ENCODE measurements at places on chromosomes 2 and 18. TPM values are rescaled to one million over a fixed set of nuclear protein-coding genes. Genes with fewer than 3 reads are reported as not detected.

HOXD1 gene
- total RNA-seq, result not detected

CYTIP gene
- total RNA-seq, result 0.26 TPM

CKAP2L gene
- 20.7 TPM for total RNA-seq

SP100 gene
- total RNA-seq, result 42.5 TPM

NT5C1B gene
- not detected for total RNA-seq

SKOR2 gene
- not detected for total RNA-seq

PROM2 gene
- 77.8 TPM for total RNA-seq

ANKRD29 gene
- 31.0 TPM for total RNA-seq

RNMT gene
- 18.9 TPM for total RNA-seq

NOSTRIN gene
- total RNA-seq, result 0.69 TPM

C1QL2 gene
- not detected for total RNA-seq

MZT2B gene
- 502 TPM for total RNA-seq

DNA sequence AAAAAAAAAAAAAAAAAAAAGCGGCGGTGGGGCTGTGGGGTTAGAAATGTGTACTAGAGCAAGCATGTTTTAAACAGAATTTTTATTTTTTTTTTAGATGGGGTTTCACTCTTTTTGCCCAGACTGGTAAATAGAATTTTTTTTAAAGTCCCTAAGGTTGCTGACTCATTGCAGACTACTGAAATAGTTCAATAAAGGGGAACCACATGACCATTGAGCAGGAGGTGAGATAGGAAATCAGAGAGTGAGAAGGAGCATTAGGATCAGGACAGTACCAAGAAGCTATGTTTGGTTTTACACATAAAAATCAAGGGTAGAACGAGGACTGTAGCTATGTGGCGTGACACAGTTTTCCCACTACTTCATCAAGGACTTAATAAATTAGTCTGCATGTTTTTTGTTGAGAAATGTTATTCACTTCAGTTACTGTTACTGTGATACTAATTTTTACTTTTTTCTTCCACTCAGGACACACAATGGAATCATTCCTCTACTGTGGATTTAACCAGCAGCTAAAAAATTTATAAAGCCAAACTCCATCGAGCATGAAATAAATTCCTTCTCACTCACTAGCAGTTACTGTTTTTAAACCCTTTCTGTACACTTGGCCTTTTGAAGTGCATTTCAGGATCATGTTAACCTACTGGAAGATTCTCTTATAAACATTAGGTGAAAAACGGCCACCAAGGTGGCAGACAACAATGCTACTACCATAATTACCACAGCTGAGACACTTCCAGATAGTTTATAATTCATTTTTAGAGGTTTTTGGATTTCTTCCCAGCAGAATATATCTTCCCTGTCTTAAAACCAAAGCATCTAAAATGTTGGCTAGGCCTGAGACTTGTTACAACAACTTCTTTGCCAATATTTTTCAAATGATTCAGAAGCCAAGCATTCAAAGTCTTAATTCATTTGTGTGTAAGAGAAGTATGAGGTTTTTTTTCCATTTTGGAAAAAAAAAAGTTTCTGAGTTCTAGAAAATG lies 33.2 kb downstream of the LAMA1 start:
- no peak for DNase-seq

DNA sequence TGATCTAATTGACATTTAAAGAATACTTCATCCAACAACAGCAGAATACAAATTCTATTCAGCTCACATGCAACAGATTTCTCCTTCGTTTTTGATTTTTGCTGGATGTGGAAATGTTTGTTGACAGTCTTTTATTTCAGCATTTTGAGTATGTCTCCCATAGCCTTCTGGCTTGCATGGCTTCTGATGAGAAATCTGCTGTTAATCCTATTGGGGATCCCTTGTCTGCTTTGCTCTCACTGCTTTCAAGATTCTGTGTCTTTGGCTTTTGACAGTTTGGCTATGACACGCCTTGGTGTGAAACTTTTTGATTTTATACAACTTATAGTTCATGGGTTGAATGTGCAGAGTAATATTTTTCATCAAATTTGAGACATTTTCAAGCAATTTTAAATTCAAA lies 44.7 kb downstream of the TRABD2A start:
- no peak for DNase-seq

DNA sequence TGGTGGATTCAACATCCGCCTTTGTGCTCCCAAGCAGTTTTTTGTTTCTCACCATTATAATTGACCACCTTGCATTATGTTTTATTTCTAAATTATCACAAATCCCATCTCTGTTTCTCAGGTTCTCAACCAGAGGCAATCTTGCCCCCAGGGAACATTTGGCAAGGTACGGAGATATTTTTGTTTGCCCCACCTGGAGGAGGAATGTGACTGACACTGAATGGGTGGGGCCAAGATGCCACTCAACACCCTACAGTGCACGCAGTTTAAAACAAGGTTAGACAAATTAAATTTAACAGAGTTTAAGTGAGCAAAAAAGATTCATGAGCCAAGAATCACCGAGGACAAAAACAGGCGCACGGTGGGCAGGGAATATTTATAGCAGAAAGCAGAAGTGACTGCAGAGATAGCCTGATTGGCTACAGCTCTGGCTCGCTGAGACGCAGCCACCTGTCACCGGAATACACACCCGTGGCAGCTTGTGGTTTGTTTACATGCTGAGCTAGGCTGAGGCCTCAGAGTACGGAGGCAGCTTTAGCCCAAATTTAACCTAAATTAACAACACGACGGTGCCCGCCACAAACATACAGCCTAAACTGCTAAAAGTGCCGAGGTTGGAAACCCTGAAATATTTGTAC lies 150.0 kb upstream of the ALKAL2 start:
- DNase-seq, result peak; percentile 72

- DNase-seq, result no peak
Measured at GRCh38 chr2:68995916-68996315, 17.1 kb upstream of the ANTXR1 start.

DNA sequence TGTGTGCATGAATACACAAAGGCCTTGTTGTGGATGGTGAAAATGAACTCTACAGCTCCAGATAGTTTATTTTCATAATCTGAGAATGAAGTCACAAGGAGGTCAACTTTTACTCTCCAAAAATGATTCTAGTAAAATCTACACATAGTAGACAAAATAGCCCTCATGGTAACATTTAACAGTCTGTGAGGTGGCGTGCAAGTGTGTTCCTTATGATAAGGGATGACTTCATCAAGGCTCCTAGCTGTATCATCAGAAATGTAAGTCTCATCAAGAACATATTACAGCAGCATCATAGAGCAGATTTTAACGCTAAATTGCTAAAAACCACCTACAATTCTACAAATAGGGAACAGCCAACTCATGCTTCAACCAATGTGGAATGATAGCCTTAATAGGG lies 72.3 kb upstream of the RIOK3 start:
- DNase-seq, result no peak

- no peak for DNase-seq
Measured at GRCh38 chr2:28955467-28955866, 25.6 kb upstream of the TOGARAM2 start.

DNA sequence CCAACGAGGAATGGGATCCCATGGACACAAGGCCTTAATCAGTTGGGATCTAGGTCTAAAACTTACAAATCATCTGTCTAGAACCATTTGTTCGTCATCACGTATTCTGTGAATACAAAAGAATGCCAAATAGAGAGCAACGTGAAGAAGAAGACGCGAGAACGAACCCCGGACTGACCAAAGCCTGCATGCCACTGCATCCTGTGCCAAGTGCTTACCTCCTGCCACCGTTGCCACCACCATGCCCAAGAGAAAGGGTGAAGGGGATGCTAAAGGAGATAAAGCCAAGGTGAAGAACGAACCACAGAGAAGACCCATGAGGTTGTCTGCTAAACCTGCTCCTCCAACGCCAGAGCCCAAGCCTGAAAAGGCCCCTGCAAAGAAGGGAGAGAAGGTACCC lies 30.2 kb downstream of the ITSN2 start:
- DNase-seq, result no peak

- no peak for DNase-seq
Measured at GRCh38 chr2:122341007-122341406, 585.6 kb downstream of the TSN start.

- DNase-seq, result no peak
Measured at GRCh38 chr2:71417300-71418202, 35.8 kb upstream of the DYSF start.

GRCh38 chr2:211084352-211084751 lies 528.0 kb downstream of the CPS1 start:
- no peak for DNase-seq

DNA sequence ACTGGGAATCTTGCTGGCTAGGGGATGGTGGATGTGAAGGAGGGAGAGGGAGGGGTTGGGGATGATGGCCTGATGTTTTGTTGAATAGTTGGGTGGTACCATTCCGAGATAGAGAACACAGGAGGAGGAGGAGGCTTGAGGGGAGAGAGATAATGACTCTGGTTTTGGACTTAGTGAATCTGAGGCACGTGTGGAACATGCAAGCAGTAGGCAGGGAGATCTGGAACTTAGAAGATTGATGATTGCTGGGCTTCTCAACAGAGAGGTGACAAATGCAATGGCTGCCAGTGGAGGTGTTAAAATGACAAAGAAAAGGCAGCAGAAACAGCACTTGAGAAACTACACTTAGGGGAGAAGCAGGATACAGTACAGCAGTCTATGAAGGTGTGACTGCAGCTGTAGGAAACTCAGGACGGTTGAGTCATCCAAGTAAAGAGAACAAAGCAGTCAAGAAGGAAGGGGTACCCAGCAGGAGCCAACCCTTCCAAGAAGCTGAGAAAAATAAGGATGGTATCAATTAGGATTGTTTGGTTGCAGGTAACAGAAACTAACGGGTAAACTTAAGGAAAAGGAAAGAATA lies 221.4 kb upstream of the FBXO11 start:
- DNase-seq, result peak; percentile 20

DNA sequence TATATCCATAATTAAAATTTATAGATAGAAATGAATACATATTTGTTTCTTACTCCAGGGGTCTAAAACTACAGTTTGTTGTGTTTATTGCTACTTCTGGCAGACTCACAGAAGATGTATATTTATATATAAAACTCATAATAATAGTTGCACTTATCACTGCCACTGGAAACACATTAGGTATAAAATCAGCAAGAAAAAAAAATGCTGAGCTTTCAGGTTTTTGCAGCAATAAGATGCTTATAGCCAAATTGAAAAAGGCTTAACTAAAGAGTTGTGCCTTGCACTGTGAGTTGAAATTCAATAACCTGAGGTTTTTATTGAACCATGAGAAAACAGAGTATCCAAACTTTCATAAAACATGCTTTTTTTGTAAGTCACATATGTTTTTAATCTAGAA lies 623.9 kb upstream of the CRIM1 start:
- DNase-seq, result no peak

GRCh38 chr2:233353101-233353768 lies 1.1 kb upstream of the DGKD start:
- no peak for DNase-seq

DNA sequence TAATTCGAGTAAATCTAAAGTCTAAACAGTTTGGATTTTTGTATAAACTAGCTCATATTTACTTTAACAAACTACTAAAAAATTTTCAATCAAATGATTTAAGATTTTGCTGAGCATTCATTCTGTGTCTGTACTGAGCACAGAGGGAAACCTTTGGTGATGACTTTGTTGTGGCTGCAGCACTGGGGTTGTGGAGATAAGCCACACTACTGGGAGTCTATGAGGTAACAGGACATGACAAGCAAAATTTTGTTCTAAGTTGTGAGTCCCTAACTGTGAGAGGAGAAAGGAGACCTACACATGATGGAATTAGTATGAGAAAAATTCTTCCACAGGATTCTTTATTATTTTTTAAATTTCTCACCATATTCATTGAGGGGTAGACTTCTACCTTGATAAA lies 933.7 kb upstream of the LRATD1 start:
- DNase-seq, result no peak

DNA sequence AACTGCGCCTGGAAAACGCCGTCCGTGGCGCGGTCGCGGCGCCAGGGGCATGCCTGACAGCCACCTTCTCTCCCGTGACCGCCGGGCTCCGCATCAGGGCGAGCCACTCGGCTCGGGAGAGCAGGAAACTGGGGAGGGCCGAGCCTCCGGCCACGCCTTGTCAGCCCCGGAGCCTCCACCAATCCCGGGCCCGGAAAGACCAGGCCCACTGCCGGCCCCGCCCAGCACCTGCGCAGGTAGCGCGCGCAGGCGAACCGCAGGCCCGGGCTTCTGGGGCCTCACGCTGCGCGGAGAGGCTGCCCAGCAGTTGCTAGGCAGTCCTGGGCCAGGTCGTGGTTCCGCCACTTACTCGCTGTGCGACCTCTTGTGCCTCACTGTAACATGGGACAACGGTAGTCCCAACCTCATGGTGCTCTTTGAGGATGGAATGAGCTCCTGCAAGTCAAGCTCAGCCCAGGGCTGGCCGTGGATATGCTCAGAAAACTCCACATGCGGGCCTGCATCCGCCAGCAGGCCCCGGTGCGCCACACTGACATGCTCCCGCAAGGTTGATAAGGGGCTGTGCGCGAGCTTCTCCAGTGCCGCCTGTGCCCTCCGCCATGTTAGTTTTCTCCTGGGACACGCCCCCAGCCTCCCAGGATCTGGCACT lies 97.1 kb downstream of the INHBB start:
- peak; percentile 91 for DNase-seq

DNA sequence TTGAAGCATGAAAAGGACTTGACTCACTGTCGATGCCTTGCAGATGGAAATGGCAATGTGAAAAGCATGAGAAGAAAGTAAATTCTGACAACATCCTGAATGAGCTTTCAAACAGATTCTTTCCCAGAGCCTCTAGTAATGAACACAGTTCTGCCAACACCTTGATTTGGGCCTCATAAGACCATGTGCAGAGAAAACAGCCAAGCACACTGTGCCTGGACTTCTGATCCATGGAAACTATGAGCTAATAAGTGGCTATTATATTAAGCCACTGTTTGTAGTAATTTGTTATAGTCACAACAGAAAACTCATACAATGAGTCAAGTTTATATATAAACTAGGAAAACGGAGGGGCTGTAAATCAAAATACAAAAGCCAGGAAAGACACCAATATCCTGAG lies 477.3 kb downstream of the MBD2 start:
- DNase-seq, result peak; percentile 29

- peak; percentile 9 for DNase-seq
Measured at GRCh38 chr2:73952499-73953446, 26.1 kb downstream of the DGUOK start.

DNA sequence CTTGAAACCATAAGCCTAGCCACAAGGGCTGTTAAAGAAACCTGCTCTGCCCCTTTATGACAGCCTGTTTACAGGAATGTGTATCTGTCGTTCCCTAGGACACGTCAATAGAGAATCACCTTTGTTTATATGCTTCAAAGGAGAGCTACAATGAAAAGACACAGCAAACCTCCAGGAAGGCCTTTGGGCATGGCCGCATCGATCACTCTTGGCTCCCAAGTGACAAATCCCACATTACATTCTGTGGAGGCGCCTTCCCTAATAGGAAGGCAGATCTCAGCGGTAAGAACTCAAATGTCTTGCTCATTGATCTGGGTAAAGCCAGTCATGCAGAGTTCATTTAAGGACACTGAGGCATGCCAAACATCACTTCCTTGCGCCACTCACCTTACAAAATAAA lies 26.5 kb downstream of the KIAA2012 start:
- peak; percentile 24 for DNase-seq
